ENCODE measurements at places on chromosomes 11 and 22.

GRCh38 chr11:4418403-4418802 is 24.9 kb upstream of the TRIM21 start:
- DNase-seq: no peak

DNA sequence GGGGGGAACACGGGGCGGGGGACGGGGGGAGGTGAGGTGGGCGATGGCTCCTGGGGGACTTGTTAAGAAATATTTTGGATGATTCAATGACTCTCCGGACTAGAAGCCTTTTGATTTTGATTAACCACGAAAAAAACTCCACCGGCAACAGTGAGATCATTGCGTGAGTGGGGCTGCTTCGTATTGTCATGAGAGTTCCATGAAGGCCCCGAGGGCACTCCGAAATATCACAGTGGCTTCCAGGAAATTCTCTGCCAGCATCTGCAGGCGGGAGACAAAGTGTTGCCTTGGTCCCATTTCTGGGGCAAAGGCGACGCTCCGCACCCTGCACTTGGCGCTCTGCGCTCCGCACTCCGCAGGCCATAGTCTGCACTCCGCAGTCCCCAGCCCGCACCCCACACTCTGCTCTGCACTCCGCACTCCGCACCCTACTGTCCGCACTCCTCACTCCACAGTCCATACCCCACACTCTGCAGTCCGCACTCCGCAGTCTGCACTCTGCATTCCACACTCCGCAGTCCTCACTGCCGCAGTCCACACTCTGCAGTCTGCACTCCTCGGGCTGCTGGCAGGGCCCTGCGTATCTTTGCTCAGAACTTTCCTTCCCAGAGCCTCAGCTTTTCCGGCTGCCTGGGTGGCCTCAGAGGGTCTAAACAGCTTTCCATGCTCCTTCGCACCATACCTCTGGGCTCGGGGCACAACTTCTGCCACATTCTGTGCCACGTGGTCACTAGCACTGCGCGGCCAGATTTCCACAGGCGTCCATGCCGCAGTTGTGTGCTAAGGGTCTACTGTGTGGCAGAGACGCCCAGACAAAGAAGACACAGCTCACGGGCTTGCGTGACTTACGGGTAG is 61.1 kb downstream of the LINC01488 start:
- no peak for DNase-seq

- no peak for DNase-seq
These were observed at the start of gene MCAM for GRCh38 chr11:119316729-119317591. Gene MCAM, minus strand, starts transcription at chr11:119317130. Its CDS starts 29 bp downstream, at chr11:119317101.

DNA sequence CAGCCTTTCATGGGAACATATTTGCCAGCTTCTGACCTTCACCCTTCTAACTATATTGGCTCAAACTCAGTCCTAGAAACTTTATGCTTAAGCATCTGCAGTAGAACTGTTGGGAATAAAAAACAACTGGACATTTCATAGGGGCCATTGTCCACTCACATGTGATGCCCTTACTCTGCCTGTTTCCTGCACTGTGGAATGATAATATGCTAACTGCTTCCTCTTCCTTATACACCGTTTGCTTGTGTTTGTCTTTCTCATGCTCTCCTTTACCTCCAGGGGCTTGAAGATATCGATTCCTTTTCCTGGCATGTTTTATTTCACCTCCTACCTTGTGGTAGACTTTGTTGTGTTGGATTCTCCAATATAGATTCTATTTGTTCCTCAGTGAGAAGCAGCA is 333.0 kb upstream of the DDI1 start:
- no peak for DNase-seq

- DNase-seq: no peak
These were observed 58.3 kb upstream of the SORL1 start for GRCh38 chr11:121393855-121394254.

DNA sequence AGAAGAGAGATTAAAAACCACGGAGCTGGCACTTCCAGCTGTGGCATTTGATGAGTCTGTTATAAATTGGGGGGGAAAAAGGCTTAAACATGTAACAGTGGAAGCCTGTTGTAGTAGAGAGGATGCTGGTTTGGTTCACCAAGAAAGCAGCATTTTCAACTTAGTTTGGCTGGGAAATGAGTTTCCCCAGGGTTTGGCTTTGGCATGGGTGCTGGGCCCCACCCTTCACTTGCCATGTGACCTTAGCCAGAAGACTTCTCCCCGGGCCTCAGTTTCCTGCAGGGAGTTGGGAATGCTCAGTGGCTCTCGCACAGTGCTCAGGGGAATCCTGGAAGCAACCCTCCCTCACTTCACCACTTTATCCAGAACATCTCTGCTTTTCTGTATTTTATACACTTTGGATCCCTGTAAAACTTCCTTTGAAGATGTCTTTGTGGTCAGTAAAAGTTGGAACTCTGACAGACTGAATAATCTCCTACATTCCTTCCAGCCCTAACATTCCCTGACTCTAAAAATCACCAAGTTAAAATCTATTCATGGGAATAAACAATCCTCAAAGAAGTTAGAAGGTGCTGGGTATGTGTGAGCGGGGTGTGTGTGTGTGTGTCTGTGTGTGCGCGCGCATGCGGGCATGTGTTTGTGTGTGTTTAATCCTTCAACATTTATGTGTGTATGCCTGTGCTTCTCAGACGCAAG is 166.0 kb downstream of the TENM4 start:
- no peak for DNase-seq

- DNase-seq: no peak
These were observed 31.1 kb upstream of the WT1 start for GRCh38 chr11:32466279-32466915.

DNA sequence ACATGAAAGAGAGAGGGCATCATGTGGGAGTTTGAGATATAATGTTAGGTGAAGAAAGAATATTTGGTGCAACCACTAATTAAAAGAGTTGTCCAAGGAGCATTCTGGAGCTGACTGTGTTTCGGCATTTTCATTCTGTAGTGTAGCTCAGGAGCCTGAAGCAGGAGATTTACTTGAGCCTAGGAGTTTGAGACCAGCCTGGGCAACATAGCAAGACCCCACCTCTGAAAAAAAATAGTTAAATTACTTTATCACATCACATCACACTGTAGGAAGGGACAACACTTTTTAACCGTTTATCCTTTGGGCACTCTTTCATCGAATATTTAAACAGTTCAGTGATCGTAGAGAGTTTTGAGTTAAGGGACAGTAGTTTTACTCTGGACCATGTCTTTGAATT is 50.3 kb upstream of the SLC25A18 start:
- no peak for DNase-seq

DNA sequence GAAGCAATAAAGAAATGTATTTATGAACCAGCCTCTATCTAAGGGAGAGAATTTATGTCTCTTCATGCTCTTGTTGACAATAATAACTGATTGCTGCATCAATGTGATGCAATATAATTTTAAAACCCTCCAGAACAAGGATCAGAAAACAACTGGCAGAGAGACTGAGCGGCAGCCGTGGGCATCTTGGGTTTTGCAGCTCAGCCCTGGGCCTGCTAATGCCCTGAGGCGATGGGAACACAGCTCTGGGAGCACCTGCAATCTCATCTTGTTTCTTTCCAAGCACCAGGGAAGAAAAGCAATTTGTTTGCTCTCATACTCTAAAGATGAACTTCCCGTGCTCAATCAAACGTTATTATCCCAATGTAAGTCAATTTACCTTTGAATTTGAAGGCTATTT is 245.7 kb downstream of the ST3GAL4 start:
- DNase-seq: no peak

DNA sequence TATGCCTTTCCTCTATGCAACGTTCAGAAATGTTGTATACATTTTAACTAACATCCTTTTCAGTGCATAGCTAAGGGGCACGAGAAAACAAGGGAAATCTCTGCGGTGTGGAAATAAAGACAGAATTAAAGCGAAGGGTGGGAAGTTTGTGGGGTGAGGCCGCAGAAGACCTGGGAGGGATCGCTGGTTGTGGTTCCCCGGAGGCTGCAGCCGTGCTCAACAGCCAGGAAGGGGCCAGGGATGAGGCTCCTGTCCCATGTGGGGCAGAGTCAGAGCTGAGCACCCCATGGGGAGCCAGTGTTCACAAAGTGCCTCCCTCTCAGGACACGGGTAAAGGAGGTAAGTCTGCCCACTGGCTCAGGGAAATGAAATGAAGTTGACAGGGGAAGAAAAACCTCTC is 67.5 kb downstream of the MYEOV start:
- no peak for DNase-seq

All from stimulated activated CD4-positive, alpha-beta T cell treated with anti-CD3 and anti-CD28 coated beads, TNF-alpha, amount 100 ng/mL, for 48 hours (primary cell).